ENCODE measurements at places on chromosomes 7 and 10.

GRCh38 chr10:79034271-79034876 is 34.4 kb upstream of the ZMIZ1 start:
- no peak for DNase-seq

- DNase-seq, result peak; percentile 4
Observed at GRCh38 chr10:15725603-15726002, 5.9 kb upstream of the ITGA8 start.

- DNase-seq, result peak; percentile 49
Observed at GRCh38 chr7:2399848-2400587, 3.4 kb upstream of the CHST12 start.

- DNase-seq, result no peak
Observed at GRCh38 chr7:155378580-155378934, 79.4 kb upstream of the EN2 start.

DNA sequence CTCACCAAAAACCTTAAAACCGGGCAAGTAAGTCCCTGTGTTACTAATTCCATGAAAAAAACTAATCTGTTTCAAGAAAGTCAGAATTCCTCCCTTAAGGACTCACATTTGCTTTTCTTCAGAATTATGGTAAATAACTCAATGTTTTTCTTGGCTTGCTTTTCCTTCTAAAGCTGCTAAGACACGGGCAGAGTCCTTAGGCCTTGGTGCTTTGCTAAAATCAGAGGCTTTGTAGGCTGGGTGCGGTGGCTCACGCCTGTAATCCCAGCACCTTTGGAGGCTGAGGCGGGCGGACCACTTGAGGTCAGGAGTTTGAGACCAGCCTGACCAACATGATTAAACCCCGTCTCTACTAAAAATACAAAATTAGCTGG is 32.0 kb downstream of the GNA12 start:
- no peak for DNase-seq

DNA sequence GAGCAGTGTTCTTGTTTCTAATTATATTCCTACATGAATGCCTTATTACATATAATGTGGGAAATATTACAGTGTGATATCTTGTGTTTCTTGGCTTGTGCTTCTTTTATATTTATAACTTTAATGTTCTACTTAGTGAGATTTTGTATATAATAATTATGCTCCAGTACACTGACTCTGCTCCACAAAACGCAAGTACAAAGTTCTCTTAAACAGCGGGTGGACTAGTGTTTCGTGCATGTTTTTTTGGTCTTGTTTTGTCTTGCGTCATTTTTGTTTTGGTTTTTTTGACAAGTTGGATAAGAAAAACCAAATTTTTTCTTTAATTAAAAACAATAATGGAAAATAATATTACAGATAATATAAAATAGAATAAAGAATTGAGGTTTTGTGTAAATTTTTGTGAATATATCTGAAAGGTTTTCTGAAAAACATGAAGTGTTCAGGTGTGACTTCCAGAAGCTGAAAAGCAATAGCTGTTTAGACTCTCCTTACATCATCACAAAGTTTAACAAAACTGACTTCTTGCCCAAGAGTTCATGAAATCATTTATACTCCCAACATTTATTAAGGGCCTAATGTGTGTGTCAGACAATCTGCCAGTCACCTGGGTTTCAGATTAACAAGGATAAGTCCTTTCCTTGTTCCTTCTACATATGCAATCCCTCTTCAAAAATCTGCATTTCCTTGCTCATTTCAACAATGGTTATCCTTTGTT is 331.8 kb downstream of the LRRTM3 start:
- DNase-seq, result no peak

GRCh38 chr7:107056728-107057473 is 12.4 kb downstream of the PRKAR2B start:
- DNase-seq, result no peak

DNA sequence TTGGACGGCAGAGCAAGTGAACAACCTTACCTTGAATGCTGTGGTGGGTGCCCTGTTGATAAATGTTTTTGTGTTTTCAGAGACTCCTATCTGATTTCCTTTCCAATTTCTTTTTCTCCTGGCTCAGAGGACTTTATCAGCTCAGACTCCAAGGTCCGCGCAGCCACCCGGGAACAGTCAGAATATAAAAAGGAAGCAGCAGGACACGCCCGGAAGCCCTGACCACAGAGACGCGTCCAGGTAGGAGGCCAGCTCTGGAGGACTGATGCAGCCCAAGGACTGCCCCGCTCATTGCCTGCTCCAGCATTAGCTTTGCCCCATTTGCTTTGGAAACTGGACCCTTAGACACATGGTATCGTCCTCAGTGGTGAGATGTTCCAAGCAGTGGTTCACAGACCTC is 61.3 kb downstream of the TACC2 start:
- DNase-seq, result no peak

GRCh38 chr10:131983780-131984179 is 2.1 kb upstream of the BNIP3 start:
- no peak for DNase-seq
